ENCODE measurements at places on chromosomes 11 and 22.

- no peak for DNase-seq
These were observed 9.8 kb downstream of the ZNF74 start for GRCh38 chr22:20403779-20404140.

DNA sequence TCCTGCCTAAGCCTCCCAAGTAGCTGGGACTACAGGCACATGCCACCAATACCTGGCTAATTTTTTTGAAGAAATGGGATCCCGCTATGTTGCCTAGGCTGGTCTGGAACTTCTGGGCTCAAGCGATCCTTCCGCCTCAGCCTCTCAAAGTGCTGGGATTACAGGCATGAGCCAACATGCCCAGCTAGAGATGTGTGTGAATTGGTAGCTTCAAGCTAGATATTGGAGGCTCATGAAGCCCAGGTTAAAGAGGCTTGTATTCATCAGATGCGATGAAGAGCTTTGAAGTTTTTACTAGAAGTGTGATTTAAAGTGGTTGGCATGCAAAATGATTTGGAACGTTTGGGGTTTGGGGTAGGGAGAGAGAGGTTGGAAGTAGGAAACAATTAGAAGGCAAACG, 19.6 kb downstream of the NF2 start:
- DNase-seq = no peak

DNA sequence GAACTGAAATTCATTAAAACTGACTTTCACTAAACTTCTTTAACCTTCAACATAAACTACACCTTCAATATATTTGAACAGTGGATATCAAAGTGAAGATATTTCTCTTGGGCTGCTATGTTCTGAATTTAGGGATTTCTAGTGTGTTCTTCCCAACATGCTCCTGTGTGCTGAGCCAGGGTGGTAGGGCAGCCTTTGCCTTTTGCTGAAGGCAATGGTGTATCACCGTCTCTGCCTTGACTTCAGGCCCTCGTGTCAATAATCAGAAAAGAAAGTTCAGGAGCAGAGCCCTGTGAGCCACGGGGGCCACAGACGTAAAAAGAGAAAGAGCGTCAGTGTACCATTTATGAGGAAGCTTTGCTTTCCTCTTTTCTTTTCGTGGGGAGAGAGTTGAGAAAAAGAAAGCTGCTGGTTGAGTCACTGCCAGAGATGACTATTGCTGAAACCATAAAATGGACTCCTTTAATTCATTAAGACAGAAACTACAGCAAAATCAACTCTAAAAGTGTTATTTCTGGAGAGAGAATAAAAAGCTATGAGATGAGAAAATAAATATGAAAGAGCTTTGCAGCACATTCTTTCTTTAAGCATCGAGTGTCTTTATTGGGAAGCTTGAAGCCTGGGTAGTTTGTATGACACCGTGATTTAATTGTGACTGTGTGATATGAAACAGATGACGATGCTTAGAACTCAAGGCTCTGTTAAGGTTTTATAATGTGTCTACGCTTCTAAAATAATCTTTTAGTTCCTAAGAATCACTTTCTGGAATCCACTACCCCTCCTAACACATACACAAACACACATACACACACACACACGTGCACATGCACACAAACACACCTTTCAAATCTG, 271.8 kb upstream of the MTNR1B start:
- DNase-seq = no peak

DNA sequence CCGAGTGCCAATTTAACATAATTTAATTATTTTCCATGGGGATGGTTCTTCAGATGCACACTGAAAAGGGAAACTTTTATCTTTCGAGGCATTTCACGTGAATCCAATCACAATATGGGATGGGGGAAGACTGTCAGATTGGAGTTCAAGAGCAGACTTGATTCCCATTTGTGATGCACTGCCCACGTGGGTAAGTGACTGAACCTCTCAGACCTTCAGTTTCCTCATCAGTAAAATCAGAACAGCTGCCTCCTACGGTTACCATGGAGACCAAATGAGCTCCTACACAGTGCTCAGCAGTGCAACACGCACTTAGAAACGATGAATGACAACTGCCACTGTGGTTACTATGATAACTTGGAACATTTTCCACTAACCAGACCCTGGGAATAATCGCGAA, 21.7 kb downstream of the KIAA0930 start:
- no peak for DNase-seq

- no peak for DNase-seq
These were observed 48.8 kb upstream of the HSD17B12 start for GRCh38 chr11:43631732-43632131.

GRCh38 chr22:49350441-49351121, 477.1 kb downstream of the BRD1 start:
- DNase-seq = no peak

- DNase-seq = no peak
These were observed 216.9 kb upstream of the ARHGAP20 start for GRCh38 chr11:110929129-110929528.

- DNase-seq = no peak
These were observed 28.6 kb downstream of the ADAMTS15 start for GRCh38 chr11:130476922-130477491.

- no peak for DNase-seq
These were observed 16.0 kb downstream of the RBM7 start for GRCh38 chr11:114416441-114416961.

DNA sequence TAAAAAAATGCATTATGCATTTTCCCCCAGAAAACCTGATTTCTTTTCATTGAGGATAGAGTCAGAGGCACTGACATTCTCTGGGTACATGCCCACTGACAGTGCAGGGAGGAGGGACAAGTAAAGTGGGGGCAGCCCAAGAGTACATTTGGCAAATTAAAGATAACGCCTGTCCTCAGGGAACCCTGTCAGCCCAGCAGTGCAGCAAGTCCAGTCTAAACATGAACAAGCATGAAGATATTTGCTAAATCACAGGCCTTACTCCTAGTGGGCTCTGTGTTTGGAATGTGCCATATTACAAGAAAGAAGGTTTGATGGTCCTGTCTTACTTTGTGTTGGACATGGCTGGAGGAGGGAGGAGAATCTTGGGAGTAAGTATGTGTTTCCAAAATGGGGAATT, 37.9 kb downstream of the AMOTL1 start:
- no peak for DNase-seq

- no peak for DNase-seq
These were observed 20.9 kb downstream of the KREMEN1 start for GRCh38 chr22:29093501-29094300.

GRCh38 chr22:22974156-22974555, 86.5 kb downstream of the IGLL5 start:
- DNase-seq = no peak

GRCh38 chr11:128523641-128524040, 63.7 kb downstream of the ETS1 start:
- DNase-seq = no peak

DNA sequence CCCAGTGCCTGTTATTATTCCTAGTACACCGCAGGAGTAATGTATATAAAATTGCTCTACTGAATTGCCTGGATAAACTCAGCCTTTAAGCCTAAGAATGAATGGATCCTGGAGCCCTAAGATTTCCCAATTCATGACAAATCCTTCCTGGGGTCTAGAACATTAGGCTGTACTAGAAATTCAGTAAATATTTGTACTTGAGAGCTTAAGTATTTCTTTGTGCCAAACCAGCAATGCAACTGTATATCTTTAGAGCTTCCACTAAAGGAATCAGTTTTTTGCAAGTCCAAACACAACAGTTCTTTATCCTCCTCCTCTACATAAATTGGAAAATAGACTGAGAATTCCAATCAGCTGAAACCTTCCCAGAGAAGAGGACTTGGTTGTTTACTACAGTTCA, 65.6 kb downstream of the FAM168A start:
- no peak for DNase-seq

GRCh38 chr11:27837895-27838563, 137.8 kb upstream of the BDNF start:
- DNase-seq = no peak

GRCh38 chr11:18771266-18772035, 20.1 kb downstream of the PTPN5 start:
- no peak for DNase-seq

GRCh38 chr11:85094795-85095194, 532.3 kb downstream of the DLG2 start:
- no peak for DNase-seq

DNA sequence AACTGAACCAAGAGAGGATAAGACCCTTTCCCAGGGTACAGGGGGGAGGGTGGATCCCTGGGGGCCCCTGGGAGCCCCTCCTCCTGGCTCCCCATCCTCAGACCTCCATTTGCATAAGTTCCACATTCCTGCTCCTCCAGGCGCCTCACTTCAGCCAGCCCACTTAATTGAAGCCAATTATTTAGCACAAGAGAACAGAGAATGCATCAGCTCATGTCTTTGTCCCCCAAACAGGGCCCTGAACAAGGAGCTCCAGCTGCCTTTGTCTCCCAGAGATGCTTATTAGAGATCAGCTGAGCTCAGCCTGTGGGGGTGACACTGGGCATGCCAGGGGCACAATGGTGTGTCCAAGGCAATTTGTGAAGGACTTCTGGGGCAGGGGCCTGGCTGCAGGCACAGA, 89.9 kb upstream of the PRDM11 start:
- DNase-seq = no peak

DNA sequence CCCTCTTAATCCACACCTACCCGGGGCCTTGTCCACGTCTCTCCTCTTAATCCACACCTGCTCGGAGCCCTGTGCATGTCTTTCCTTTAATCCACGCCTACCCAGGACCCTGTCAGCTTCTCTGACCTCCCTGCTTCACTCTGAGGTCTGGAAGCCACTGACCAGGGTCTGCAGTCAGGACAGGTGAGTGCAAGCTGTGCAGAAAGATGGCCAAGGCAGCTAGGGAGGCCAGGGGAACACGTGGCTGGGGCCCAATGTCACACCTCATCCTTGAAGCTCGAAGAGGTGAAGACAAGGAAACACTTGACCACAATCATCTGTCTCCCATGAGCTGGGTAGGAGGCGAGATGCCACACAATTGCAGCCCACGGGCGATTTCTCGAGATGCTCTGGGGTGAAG, 1516.9 kb downstream of the BRD1 start:
- DNase-seq = no peak

- no peak for DNase-seq
These were observed 44.7 kb downstream of the ABTB2 start for GRCh38 chr11:34313099-34313517.

GRCh38 chr11:68142028-68142412, 20.8 kb upstream of the CHKA start:
- DNase-seq = no peak

GRCh38 chr11:36441610-36442208, 68.4 kb downstream of the TRAF6 start:
- DNase-seq = no peak

DNA sequence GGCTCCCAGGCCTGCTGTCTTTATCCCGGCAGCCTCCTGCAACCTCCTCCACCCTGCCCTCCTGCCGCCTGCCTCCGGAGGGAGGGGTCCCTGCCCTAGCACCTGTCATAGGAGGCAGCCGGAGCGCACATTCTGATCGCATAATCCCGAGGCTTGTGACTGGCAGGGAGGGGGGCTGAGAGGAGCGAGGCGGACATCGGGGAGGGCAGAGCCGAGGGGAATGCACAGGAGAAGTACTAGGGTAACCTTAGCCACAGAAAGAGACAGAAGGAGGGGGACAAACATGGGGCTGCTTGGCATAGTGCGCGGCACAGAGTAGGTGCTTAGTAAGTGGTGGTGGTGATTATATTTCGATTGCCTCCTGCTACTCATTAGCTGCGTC, 9.2 kb upstream of the ALX4 start:
- no peak for DNase-seq

DNA sequence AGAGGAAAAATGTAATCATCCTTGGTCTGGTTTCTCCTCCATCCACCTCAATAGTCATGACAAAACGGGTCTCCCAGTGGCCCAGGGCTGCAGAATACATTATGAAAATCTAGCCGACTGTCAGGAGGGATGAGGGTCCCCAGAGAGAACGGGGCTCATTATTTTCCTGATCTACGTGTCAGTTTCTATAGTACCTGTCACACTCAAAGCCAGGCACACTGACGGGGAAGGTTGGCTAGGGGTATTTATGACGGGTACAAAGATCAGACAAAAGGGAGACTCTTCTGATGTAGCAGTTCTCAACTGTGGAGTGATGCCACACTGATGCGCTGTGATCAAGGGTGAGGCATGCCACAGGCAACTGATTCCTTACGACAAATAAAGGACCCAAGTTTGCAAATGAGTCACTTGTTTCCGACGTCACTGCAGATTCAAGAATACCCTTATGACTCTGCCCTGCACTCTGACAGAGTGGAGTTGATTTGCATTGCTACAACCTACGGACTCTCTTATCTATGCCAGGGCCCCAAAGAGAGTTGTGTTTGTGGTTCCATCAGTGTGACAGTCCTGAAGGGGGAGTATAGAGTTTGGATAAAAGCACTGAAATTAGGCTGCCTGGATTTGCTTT, 188.2 kb upstream of the TBCEL start:
- DNase-seq = no peak

DNA sequence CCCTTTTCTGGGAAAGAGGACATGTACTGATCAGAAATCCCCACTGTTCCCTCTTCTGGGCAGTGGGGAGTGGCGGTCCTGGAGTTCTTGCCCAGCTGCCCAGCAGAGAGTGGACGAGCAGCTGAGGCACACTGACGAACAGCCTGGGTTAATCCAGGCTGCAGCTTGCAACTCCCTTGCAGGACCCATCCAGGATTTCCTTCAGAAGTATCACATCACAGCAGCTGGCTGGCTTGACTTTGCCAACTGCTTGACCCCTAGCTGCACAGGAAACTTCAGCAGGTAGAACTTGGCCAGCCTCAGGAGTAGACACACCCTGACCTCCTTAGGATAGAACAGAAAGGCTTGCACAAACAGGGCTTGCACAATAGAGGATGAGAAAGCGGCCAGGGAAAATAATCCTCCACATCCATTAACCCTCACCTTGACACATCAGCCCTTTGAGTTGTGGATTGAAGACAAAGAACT, 27.9 kb upstream of the FZD4 start:
- no peak for DNase-seq

DNA sequence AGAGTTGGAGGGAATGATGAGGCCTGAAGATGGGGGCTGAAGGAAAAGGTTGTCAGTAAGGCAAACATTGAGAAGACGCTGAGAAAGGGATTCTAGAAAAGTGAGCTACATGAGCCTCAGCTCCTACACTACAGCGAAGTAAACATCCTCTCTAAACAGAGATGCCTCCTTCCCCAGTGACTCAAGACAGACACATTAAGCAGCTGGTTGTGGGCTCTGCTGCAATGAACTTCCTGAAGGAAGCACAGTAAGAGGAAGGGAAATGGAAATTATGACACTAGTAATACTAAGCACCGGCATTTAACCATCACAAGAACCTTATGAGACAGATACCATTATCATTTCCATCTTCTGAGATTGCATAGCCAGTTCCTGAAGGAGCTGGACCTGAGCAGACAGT, 190.5 kb downstream of the C11orf87 start:
- DNase-seq = no peak

DNA sequence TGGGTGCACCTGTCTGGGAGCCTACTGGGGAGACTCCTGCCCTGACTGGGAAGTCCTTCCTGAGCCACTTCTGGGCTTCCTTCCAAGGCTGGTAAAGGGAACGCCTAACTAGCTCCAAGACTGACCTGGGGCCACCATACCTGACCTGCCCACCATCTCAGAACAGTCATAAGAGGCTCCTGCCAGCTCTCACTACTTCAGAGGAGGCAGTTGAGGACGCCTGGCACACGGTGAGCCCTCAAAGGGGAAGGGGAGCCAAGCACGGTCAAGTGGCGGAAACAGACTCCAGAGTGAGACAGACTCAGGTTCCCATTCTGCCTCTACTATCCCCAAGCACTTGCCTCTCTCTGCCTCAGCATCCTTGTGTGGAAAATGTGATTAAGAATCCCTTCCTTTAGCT, 7.6 kb downstream of the MCAT start:
- DNase-seq = no peak

- no peak for DNase-seq
These were observed 17.3 kb upstream of the HORMAD2 start for GRCh38 chr22:30062950-30063349.
